ENCODE measurements at places on chromosomes 13 and 19.

- no peak for DNase-seq
These were observed 14.9 kb downstream of the COMP start for GRCh38 chr19:18776288-18776594.

GRCh38 chr13:93547886-93548285 is 321.3 kb downstream of the GPC6 start:
- DNase-seq, result no peak

- no peak for DNase-seq
These were observed 41.6 kb upstream of the C13orf42 start for GRCh38 chr13:51152701-51153100.

DNA sequence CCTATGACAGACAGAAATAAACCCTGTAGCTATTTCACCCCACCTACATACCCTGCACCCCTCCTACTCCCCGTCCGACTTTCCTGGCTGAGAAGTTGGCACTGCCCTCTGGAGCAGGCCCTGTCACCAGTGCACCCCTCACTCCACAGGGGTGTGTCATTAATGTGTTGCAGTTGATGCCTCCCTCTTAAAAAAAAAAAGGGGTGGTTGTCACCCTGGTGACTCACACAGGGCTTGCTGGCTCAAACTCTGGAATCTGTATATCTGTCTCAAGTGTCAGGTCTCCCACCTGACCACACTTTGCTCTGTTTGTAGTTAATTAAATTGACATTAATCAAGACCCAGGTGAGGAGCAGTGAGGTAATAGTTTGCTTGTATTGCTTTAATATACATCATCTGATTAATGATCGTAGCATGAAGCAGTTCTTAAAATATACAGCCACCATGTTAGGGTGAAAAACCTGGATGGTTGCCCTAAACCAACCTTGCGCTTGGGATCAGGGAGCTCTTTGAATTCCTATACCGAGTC is 2.0 kb upstream of the GATAD2A start:
- DNase-seq, result no peak

GRCh38 chr19:49570138-49570856 is 10.1 kb downstream of the NOSIP start:
- DNase-seq, result peak; percentile 82

- DNase-seq, result no peak
These were observed 156.8 kb downstream of the RGCC start for GRCh38 chr13:41613984-41614661.

GRCh38 chr19:16076154-16076957 is at the start of gene TPM4:
Gene TPM4, plus strand, starts transcription at chr19:16076495. Its CDS starts 71 bp downstream, at chr19:16076566.
- peak; percentile 24 for DNase-seq

DNA sequence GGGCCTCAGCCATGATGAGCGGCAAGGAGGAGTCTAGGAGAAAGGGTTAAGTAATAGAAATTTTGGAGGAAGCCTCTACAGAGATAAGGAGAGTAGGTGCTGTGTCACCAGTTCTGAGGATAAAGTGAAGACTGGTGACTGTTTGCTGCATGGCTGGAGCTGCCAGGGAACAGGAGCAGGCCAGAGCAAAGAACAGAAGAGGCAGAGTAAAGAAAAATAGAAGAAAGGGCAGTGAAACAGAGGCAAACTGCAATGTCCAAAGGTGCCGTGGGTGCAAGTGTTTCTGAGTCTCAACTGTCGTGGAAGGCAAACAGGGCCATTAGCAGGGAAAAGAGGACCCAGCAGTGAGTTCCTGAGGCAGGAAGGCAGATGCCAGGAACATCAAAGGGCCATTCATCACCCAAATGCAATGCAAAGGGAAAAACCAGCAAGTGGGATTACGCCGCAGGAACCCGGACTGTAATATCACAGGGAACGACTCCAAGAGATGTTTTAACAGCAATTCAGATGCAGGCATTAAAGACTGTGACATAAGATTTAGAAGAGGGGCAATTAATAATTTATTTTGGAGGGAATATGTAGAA is 318.3 kb downstream of the FOXO1 start:
- DNase-seq, result no peak

GRCh38 chr13:111219950-111220349 is 100.5 kb upstream of the TEX29 start:
- no peak for DNase-seq

DNA sequence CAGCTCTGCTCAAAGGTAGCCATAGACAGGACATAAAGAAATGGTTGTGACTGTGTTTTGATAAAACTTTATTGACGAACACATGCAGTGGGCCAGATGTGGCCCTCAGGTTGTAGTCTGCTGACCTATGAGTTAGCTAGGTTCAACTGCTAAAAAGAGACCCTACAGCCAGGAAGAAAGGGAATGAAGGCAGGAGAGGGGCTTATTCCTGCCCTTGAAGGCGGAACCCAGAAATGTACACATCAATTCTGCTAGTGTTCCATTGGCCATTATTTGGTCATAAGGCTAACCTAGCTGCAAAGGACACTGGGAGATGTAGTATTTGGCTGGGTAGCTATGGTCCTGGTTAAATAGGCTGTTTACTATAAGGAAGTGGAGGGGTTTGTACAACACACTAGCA is 18.0 kb downstream of the APBA3 start:
- no peak for DNase-seq

DNA sequence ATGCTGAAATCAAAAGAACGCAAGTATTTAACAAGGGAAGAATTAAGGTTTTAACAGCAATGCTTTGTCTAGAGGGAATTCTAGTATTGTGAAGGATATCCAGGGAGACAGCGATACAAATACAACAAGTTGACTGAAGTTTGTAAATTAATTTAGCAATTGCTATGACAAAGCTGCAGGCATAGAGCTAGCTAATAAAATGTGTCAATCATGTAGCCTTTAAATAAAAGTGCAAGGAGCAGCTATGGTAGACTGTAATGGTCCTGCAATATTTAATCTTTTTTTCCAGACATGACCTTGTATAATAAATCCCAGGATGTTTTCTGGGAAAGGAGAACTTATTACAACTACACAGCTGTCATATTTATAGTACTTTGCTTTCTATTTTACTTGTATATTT is 779.3 kb downstream of the SLITRK5 start:
- DNase-seq, result no peak

DNA sequence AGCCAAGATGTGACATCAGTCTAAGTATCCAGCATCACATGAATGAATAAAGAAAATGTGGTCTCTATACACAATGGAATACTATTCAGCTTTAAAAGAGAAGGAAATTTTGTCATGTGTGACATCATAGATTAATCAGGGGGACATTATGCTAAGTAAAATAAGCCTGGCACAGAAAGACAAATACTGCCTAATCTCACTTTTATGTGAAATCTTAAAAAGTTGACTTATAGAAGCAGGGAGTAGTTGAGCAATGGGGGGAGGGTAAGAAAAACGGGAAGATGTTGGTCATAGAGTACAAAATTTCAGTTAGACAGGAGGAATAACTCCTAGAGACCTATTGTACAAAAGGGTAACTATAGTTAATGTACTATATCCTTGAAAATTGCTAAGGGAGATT is 10.4 kb upstream of the LCP1 start:
- no peak for DNase-seq

DNA sequence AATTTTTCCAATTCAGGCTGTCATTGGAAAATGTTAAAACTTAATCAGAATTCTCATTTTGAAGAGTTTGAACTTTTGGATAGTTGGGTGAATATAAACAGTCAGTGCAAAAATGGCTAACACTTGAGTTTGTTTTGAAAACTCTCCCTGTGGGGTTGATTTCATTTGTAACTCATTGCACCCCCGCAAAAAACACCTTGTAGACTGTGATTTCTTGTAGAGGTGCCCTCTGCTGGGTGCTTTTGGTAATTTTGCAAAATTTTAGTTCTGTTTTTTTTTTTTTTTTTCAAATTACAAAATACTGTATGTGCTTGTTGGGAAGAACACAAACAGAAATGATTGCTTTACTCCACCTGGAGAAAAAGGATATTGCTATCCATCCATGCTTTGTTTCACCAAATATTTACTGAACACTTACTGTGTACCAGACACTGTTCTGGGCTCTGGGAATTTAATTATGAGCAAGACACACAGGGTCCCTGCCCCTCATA is 28.2 kb upstream of the GPI start:
- no peak for DNase-seq

DNA sequence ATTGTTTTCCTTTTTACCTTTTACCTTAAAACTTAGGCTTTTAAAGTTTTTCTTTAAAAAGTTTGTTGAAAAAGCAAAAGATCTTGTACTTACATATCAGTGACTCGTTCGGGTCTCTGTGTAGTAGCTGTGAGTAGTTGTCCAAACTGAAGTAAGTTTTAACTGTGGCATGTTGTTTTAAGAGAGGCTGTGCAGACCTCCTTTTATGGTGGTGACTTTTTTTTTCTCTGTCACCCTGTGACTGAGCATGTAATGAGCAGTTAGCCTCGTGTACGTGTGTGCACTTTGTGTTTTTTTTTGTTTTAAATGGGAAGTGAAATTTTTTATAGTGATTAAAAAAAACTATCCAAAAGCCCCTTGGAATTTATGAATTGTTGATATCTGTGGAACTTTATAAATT is at the start of gene GPR183:
Gene GPR183 (minus strand): TSS at position 153 of the 400 bp plus-strand sequence. CDS start 11,254 bp downstream, outside the sequence.
- no peak for DNase-seq

GRCh38 chr19:20325151-20325550 is 158.1 kb downstream of the ZNF486 start:
- no peak for DNase-seq

DNA sequence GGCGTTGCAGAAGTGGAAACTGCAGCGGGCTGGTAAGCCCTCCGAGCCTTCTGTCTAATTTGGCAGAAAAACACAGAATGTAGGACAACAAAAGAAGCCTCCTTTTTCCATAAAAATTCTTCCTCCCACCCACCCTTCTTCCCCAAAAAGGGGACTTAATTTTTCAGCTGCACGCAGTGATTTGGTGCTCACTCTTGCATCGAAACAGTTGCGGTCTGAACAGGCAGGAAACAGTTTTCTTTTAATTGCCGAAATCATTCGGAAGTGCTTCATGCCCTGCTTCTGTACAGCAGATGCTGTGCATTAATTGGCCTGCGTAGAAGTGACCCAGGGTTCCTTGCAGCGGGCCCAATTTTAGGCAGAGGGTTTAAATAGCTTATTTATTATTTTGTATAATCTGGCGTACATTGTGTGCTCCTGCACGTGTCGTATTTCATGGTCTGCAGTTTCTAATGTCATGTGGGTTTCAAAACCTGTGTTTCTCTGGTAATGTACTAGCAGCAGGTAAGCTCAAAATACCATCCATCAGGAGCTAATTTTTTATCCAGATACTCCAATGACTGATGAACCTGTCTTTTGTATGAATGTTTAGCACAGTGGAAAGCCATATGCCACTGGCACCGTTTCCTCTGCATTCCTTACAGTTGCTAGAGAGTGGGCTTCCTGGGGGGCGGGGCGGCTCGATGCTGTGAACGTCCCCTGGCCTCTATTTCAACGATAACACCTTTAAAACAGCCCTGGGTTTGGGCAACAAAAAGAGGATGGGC is 66.6 kb downstream of the GGACT start:
- no peak for DNase-seq

DNA sequence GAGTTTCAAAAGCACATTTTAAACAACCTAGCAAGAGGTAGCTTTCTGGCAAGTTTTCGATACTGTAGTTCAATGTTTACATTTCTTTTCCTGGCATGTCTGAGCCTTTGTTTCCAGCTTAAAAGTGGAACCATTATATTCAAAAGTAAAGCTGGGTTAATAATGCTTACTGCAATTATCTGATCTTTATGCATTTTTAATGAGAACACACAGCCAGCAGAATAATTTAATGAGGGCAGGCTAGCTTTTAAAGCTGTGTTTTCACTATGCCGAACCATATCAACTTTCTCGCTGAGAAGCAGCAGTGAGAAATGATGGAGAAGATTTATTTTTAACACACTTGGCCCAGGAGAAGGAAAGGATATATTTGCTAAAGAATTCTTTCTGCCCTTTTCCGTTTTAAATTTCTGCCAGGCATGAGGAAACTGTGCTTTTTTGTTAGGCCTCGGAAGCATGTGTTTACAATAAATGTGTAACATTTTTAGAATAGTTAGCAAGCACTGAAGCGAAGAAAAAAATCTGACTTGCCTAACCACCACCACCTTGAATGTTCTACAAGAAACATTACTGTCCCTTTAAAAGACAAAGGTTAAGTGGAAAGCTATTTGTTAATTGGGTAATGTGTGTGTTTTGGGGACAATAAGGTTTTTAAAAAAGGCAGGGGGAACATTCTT is 1.0 kb downstream of the MBNL2 start:
- no peak for DNase-seq

DNA sequence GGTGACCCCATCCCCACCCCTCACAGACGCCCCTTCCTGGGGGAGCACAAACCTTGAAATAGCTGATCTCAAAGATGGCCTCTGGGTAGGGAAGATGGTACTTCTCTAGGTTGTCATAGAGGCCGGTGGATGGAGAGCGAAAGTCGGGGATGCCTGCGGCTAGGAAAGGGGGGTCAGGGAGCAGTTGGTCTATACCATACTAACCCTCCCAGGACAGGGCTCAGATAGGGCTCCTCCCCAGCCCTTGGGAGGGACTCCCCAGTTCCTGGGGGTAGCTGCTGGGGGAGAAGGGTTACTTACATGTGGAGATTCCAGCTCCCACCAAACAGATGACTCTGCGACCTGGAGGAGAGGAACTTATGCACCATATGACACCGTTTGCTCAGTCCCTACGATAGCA is 9.6 kb downstream of the SIRT2 start:
- no peak for DNase-seq

- no peak for DNase-seq
These were observed 459 bp upstream of the TMEM59L start for GRCh38 chr19:18612051-18612771.

- DNase-seq, result no peak
These were observed 4.3 kb downstream of the ZSCAN1 start for GRCh38 chr19:58037927-58038687.

Measured in NCI-H1930 (cell line).